ENCODE measurements at places on chromosomes 6 and 20.

DNA sequence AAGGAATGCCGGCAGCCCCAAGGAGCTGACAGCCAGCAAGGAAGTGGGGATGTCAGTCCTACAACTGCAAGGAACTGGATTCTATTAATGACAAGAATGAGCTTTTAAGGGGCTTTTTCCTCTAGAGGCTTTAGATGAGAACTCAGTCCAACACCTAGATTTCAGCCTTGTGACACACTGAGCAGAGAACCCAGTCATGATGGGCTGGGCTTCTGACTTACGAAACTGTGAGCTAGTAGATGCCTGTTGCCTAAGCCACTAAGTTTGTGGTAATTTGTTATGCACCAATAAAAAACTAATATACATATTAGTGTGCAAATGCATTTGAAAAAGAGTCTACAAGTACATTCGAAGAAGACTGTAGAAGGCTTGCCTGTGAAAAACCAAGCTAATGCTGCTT is 263.3 kb downstream of the SOX4 start:
- H3K27me3 ChIP-seq: no peaks in the 10 kb centered on the region
- no peak overlapping the region for H3K4me3 ChIP-seq
- H3K36me3 ChIP-seq: no peaks in the 10 kb centered on the region
- no peak for DNase-seq
- no peak overlapping the region for H3K27ac ChIP-seq

GRCh38 chr6:48564036-48564820 is 453.2 kb upstream of the PTCHD4 start:
- no peak overlapping the region for H3K27ac ChIP-seq
- no peaks in the 10 kb centered on the region for H3K36me3 ChIP-seq
- H3K4me3 ChIP-seq: no peak overlapping the region
- H3K4me1 ChIP-seq: no peaks in the 10 kb centered on the region
- no peak for DNase-seq

DNA sequence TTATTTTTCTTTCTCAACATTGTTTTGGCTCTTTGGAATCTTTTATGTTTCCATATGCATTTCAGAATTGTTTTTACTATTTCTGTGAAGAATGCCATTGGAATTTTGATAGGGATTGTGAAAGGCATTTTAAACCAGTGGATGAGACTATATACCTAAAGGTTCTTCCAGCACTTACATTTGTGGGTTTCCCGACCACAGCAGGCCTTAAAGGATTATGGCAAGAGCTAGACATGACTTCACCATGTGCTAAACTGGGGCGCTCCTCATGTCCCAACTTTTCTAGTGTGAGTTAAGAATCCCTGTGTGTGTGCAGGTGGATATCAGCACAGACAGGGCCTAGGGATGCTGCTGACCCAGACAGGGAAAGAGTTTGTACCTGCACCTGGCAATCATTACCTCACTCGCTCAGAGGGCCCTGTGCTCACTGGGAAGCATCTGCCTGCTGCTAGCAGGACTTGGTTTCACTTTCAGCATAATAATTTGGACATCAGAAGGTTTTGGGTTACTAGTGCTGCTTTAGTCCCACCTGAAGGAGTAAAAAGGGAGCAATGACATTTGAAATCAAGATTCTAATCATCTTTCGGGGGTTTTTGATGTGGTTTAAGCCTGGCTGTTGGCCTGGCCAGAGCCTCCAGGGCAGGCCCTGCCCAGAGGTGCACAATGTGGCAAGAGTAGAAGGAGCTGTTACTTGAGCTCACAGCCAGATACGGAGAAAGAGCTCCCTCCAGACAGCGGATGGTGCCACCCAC is 137.1 kb downstream of the CDC5L start:
- no peak overlapping the region for H3K27ac ChIP-seq
- no peak for DNase-seq
- no peaks in the 10 kb centered on the region for H3K4me1 ChIP-seq
- no peaks in the 10 kb centered on the region for H3K27me3 ChIP-seq
- H3K4me3 ChIP-seq: no peak overlapping the region
- H3K36me3 ChIP-seq: no peaks in the 10 kb centered on the region

DNA sequence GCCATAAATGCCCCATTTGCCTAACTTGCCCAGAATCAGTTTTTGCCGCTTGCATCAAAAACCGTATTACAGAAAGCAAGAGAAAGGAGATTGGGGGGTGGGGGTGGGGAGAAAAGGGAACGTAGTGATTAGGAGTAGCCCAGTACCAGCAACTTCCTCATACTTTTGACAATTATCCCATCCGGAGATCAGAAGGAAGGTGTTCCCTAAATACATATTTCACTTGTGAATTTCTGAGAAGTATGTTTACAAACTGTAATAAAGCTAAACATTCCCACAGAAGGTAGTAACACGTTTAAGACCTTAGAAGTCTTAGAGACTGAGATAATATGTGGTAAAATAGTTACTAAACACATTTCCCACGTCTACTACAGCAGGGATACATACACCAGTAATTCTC is 14.5 kb downstream of the PREP start:
- no peaks in the 10 kb centered on the region for H3K4me1 ChIP-seq
- H3K36me3 ChIP-seq: no peaks in the 10 kb centered on the region
- H3K4me3 ChIP-seq: no peak overlapping the region

DNA sequence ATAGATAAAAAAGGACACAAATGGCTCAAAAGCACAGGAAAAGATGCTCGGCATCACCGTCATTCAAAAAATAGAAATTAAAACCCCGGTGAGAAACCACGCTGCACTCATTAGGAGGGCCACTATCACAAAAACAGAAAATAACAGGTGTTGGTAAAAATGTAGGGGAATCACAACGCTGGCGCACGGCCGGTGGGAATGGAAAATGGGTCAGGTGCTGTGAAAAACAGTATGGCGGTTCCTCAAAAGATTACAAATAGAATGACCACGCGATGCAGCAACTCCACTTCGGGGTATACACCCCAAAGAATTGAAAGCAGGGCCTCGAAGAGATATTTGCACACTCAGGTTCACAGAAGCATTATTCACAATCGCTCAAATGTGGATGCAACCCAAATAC is 28.3 kb downstream of the NPEPL1 start:
- no peak overlapping the region for H3K27ac ChIP-seq
- DNase-seq: no peak
- no peaks in the 10 kb centered on the region for H3K27me3 ChIP-seq
- no peaks in the 10 kb centered on the region for H3K4me1 ChIP-seq

GRCh38 chr6:81792826-81793225 is 40.3 kb upstream of the TENT5A start:
- H3K27ac ChIP-seq: no peak overlapping the region
- H3K27me3 ChIP-seq: no peaks in the 10 kb centered on the region
- no peak for DNase-seq

DNA sequence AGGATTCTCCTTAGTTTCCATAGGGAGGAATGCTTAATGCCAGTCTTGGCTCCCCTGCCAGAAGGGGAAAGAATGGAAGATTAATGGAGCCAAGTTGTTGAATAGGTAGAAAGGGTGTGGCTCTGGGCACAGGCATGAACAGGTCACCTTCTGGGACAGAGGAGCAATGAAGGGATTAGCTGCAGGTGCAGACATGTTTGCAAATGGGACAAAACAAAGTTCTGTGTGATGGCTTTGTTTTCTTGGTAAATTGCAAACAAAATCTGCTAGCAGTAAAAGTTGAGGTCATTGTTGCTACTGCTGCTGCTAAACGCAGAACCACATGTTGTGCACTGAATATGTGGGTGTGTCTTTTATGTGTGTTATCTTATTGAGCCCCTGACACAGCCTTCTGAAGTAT is 93.3 kb downstream of the PERP start:
- no peaks in the 10 kb centered on the region for H3K4me1 ChIP-seq
- no peak for DNase-seq
- no peaks in the 10 kb centered on the region for H3K27me3 ChIP-seq

GRCh38 chr6:15102241-15102640 is 143.6 kb upstream of the JARID2 start:
- H3K36me3 ChIP-seq: no peaks in the 10 kb centered on the region
- no peak overlapping the region for H3K4me3 ChIP-seq
- H3K4me1 ChIP-seq: no peaks in the 10 kb centered on the region
- H3K27me3 ChIP-seq: no peaks in the 10 kb centered on the region

GRCh38 chr20:57071283-57071731 is 195.1 kb downstream of the BMP7 start:
- no peaks in the 10 kb centered on the region for H3K27me3 ChIP-seq
- no peak for DNase-seq
- no peak overlapping the region for H3K4me3 ChIP-seq
- no peaks in the 10 kb centered on the region for H3K36me3 ChIP-seq
- no peak overlapping the region for H3K27ac ChIP-seq

- H3K4me1 ChIP-seq: no peaks in the 10 kb centered on the region
- no peak for DNase-seq
- H3K27me3 ChIP-seq: no peaks in the 10 kb centered on the region
- no peak overlapping the region for H3K27ac ChIP-seq
- no peak overlapping the region for H3K4me3 ChIP-seq
Observed at GRCh38 chr6:138054982-138055381, 52.2 kb downstream of the PERP start.

DNA sequence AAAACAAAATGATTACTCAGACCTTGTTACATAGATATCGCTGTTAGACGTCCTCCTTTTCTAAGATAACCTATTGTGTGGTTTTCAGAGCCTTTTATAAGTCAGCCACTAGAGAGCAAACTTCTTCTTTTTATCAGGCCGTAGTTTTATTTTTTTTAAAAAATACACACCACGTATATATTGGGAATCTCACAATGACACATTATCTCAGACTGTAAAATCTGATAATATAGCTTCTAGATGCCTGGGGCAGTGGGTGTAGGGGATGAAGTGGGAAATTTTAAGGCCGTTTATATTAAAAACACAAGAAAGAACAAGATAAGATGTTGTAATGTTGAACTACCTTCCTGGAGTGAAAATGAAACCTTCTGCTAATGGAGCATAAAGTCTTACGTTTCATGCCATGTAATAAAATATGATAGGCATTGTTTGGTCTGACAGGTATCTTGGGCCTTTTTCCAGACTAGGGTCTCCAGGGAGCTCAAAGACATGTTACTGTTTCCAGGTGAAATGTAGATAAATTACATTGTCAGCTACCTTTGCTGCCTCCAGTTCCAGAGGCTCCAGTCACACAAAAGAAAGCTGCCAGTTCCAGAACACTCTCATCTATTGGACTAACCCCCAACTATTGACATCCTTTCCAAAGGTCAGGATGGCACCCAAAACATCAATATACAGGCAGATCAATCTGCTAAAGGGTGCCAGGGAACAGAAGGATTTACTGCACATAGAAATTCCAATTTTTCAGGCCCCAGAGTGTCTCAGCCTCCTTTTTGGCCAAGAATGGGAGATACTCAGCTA is 130.2 kb upstream of the AKIRIN2 start:
- peak overlapping the region; percentile 74 for H3K4me3 ChIP-seq
- H3K27me3 ChIP-seq: no peaks in the 10 kb centered on the region
- DNase-seq: no peak
- no peaks in the 10 kb centered on the region for H3K36me3 ChIP-seq
- H3K27ac ChIP-seq: no peak overlapping the region

DNA sequence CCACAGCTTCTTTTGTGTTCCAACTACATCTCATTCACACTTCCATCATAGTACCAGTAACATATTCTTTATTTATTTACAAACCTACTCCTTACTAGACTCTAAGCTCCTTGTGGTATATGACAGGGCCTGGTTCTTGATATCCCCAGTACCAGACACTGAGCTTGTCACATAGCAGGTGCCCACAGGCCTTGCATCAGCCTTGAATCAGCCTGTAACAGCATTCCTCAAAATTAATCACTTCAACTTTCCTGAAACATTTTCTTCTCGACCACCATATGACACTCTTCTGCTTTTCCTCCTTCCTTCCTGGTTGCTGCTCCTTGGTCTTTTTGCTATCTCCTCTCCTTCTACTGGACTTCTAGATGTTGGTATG is 24.7 kb upstream of the SRPK1 start:
- H3K27me3 ChIP-seq: no peaks in the 10 kb centered on the region
- no peak overlapping the region for H3K27ac ChIP-seq
- no peaks in the 10 kb centered on the region for H3K36me3 ChIP-seq
- no peak overlapping the region for H3K4me3 ChIP-seq
- H3K4me1 ChIP-seq: no peaks in the 10 kb centered on the region
- no peak for DNase-seq
